WTC11 (cell line): ENCODE measurements at places on chromosomes 6 and 20. TPM values are rescaled to one million over a fixed set of nuclear protein-coding genes. Genes with fewer than 3 reads are reported as not detected.

- no peak for DNase-seq
These were observed 8.5 kb downstream of the LRRC1 start for GRCh38 chr6:53803081-53803860.

The SLC22A1 gene
- 0.41 to 1.2 TPM (median 0.78 TPM) in 3 replicates for total RNA-seq

DNA sequence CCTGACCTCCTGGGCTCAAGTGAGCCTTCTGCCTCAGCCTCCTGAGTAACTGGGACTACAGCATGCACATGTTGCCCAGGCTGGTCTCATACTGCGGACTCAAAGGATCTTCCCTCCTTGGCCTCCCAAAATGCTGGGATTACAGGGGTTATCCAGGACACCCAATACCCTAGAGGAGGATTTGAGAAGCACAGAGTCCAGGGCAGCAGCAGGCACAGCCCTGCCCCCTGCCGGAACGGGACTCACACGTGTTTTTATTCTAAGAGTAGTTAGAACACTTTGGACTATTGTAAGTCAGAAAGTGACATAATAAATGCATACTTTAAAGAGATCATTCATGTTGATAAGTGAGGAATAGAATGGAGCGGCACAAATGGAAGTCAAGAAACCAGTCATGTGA, 80.2 kb downstream of the C6orf118 start:
- DNase-seq = no peak

The CAP2 gene
- total RNA-seq = 7.2 to 10.9 TPM (median 10.6 TPM) in 3 replicates

DNA sequence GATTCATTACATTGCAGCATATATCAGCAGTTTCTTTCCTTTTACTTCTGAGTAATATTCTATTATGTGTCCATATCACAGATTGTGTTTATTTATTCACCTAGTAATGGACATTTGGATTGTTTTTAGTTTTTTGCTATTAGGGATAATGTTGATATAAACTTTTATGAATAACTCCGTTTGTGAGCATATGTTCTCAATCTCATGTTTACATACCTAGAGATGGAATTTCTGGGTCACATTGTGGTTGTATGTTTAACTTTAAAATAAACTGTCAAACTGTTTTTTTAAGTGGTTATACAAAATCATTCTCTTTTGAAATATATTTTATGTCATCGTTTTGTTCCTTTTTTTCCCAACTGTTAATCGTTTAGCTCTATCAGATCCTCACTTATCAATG, 311.6 kb downstream of the MMUT start:
- no peak for DNase-seq

- DNase-seq = peak; percentile 69
These were observed 99.1 kb downstream of the CDH26 start for GRCh38 chr20:60057123-60057865.

- DNase-seq = no peak
These were observed 29.1 kb downstream of the BFSP1 start for GRCh38 chr20:17502105-17502504.

The BPIFB1 gene
- 0.09 to 0.11 TPM in 2 of 3 replicates, not detected in the other for total RNA-seq

DNA sequence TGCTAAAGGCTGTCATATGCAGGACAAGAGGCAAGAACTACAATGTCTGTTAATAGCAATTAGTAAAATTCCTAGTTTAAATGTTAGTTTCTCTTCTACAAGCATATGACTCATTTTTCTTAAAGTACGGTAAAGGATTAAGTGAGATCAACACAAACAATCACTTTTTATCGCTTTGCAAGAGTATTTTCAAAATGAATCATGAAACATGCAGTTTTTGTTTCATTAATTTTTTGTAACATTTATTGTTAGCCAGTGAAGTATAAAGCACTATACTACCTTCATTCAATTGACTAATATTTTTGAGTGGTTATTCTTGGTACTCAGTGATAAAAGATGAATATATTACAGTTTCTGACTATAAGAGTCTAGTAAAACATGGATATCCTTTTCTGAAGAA, 138.6 kb downstream of the AHI1 start:
- no peak for DNase-seq

DNA sequence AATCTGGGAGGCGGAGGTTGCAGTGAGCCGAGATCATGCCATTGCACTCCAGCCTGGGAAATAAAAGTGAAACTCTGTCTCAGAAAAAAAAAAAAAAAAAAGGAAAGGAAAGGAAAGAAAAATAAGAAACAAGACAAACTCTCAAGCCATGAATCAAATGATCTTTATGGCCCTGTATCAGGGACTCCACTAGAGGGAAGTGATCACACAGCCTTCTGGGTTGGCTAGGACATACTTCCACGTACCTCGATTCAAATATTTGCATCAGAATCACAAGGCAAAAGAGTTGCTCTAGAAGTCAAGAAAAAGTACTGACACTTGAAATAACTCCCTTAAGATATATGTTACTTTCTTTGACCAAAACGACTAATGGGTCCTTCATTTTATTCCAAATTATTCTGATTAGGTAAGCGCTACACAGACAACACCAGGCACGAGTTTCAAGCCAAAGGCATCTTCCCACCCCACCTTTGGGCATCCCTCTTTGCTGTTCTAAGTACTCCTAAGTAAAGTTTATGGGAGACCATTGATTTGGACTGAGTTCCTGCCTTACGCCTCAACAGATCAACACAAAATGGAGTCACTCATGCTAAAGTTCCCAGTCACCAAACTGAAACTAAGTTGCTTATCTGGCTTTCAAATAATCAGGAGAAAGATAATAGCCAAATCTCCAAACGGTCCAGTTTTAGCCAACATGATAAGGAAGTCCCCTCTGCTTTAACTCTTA, 77.5 kb upstream of the NT5E start:
- DNase-seq = no peak

The BPI gene
- total RNA-seq = not detected in 3 replicates

- DNase-seq = peak; percentile 66
These were observed 16.2 kb upstream of the CHRNA4 start for GRCh38 chr20:63377256-63377941.

The KCNS1 gene
- 1.2 to 2.1 TPM (median 2.1 TPM) in 3 replicates for total RNA-seq

The SPATS1 gene
- not detected in 3 replicates for total RNA-seq

The PGC gene
- 0.55 to 0.63 TPM (median 0.62 TPM) in 3 replicates for total RNA-seq

DNA sequence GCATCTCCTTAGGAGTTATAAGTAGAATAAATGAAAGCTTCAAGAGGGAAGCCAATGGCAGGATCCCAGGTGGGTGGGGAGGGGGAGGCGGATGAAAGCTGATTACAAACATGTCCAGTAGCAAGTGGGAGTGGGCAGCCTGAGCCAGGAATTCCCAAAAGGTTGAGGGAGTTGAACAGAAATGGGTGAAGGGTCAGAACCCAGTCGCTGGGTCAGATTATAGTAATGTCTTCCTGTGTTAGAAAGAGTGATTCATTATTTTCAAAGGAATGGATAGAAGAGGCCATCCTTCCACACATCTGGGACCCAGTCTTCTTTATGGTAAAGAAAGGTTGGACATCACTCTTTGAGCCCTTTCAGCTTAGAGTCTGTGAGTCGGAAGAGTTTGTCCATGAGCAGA, 41.0 kb upstream of the FAM50B start:
- no peak for DNase-seq

- DNase-seq = no peak
These were observed 235.2 kb upstream of the NOX3 start for GRCh38 chr6:155690820-155691219.

- DNase-seq = no peak
These were observed 41.0 kb upstream of the PDE7B start for GRCh38 chr6:135810486-135810885.

DNA sequence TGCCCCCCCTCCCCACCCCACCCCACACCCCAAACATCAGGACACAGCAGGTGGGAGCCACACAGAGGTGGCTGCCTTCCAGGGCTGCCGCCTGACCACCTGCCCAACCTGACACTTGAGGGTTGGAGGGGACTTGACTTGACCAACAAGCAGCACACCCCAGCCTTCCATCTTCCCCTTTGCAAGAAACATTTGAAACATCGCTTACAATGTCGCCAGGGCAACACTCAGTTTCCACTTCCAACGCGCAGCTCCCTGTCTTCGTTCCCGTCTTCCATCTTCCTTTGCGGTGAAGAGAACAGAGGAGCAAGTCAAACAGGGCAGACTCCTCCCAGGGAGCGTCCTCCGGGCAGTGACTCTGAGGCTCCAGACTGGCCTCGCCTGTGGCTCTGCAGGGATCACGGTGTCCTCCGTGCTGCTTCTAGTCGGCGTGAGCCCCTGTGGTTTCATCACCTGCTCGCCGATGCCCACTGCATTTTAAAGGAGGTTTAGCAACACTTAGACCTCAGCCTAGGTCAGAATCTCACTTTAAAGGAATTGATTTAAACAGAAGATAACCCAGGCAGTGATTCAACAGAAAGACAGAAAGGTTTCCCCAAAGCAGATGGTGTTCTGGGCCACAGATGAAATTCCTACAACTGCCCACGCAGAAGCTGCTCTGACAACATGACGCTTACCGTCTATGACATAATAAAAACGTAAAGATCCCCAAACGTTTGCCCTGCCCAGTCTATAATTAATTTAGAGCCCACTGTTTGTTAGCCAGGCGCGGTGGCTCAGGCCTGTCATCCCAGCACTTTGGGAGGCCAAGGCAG, 130.8 kb downstream of the TAF4 start:
- DNase-seq = peak; percentile 14

The PLN gene
- 0.09 TPM in 1 of 3 replicates, not detected in the others for total RNA-seq

DNA sequence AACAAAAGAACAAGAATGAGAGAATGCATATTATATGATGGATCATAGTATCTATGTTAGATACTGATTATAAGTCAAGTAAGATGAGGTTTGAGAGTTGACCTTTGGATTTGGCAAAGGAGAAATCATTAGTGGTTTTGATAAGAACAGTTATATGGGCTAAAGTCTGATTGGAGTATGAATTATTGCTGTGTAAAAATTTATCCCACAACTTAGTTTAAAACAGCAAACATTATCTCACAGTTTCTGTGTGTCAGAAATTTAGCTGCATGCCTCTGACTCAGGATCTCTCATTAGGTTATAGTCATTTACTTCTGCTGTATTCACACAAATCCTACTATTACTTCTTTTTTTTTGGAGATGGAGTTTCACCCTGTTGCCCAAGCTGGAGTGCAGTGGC, 56.7 kb downstream of the FAM135A start:
- DNase-seq = no peak

The ULBP3 gene
- 4.0 to 6.0 TPM (median 5.6 TPM) in 3 replicates for total RNA-seq

GRCh38 chr20:10675450-10675848, 1.6 kb upstream of the JAG1 start:
- DNase-seq = no peak

DNA sequence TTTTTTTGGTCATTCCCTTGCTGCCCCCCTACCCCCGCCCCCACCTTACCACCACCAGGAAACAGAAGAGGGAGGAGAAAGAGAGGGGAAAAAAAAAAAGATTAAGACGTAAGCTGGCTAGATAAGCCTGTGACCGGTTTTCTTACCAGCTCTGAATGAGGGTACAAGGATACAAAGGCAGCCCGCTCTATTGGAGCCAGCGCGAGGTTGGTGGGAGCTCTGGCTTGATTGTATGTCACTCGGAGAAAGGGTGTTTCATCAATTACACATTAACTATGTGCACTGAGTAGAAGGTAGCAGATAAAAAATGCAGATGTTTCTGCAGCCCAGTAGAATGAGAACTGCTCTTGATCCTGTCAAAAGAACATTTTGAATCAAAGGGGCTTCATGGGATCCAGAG, 28.6 kb upstream of the OLIG3 start:
- no peak for DNase-seq

DNA sequence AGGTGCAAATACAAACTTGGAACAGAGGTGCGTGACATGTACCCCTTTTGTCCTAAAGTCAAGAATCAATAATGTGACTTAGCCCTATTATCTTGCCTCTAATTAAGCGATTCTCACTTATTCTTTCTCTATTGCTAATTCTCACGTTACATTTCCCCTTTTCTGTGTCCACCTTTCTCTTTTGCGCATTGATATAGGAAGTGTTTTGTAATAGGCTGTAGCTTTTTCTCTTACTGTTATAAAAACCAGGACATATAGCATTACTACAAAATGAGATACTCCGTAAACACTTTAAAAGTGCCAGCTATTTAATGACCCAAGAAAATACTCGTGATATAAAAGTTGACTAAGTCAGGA, 669 bp upstream of the TMEM30A start:
- no peak for DNase-seq

DNA sequence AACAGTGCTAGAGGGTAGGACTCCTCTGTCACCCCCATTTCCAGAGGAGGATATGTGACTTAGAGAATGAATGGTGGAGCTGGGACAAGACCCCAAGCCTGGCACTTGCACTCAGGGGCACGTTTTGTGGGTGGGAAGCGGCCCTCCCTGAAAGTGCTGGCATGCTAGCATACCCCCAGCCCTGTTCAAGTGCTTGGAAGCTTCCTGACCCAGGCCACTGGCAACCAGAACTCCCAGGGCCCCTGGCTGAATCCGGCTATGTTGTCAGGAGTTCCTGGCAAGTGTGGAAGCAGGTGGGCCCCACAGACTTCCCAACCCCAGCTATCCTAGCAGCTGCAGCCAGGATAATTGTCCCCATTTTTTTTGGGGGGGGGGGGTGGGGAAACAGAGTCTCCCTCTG, 35.6 kb upstream of the TGM2 start:
- no peak for DNase-seq

DNA sequence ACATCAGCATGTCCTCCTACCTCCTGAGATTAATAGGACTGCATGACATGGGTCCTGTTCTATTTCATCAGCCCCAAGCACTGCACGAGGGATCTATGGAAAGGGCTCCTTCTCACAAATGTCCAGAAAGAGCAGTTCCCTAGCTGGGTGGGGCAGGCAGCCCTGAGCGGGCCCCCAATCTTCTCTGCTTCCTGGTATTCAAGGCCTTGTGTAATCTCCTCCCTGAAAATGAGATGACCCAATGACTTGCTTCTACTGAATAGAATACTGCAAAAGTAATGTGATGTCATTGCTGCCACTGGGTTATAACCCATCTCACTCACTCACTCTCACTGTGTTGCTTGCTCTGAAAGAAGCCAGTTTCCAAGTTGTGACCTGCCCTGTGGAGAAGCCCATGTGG, 126.4 kb downstream of the OPRM1 start:
- no peak for DNase-seq

The CST2 gene
- not detected in 3 replicates for total RNA-seq

The PHF10 gene
- 39.3 to 45.4 TPM (median 44.2 TPM) in 3 replicates for total RNA-seq

GRCh38 chr6:1377526-1377925, 11.8 kb upstream of the FOXF2 start:
- no peak for DNase-seq

DNA sequence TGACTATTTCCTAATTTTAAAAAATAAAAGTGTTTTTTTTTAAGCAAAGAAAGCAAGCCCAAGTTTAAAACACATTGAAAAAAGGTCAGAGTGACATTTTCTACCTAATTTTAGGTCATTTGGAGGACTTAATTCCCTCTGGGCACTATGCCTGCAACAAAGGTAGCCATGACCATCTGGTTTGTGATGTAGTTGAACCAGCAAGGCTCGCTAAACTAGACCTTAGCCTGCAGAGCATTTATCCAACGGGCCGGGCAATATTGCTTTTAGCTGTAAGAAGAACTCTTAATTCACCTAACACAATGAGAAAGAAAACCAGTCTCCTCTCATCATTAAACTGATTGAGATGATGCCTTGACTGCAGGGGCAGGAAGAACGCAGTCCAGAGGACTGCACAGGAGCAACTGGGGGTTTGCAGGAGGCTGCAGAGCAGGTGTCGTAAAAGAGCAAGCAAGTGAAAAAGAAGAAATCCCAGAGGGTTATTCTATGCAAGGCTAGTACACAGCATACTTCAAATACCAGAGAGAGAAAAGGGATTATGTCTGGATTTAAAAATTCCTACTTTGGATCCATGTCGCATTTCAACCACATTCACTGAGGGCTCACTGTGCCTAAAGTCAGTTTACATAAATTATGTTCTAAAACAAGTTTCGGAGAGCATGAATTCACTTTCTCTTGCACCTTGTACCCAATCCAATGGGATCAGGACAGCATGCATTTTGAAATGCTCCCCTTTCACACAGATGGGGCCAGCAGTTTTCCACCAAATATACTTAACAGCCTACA, 12.8 kb downstream of the TRAF3IP2 start:
- DNase-seq = no peak

The PRICKLE4 gene
- 0.50 to 1.5 TPM (median 0.82 TPM) in 3 replicates for total RNA-seq

The ADGRB3 gene
- 1.0 to 1.9 TPM (median 1.2 TPM) in 3 replicates for total RNA-seq
